ENCODE measurements at places on chromosomes 7 and 10.
A peak's percentile ranks its signal among the peaks of the same experiment; 100 is the strongest.

DNA sequence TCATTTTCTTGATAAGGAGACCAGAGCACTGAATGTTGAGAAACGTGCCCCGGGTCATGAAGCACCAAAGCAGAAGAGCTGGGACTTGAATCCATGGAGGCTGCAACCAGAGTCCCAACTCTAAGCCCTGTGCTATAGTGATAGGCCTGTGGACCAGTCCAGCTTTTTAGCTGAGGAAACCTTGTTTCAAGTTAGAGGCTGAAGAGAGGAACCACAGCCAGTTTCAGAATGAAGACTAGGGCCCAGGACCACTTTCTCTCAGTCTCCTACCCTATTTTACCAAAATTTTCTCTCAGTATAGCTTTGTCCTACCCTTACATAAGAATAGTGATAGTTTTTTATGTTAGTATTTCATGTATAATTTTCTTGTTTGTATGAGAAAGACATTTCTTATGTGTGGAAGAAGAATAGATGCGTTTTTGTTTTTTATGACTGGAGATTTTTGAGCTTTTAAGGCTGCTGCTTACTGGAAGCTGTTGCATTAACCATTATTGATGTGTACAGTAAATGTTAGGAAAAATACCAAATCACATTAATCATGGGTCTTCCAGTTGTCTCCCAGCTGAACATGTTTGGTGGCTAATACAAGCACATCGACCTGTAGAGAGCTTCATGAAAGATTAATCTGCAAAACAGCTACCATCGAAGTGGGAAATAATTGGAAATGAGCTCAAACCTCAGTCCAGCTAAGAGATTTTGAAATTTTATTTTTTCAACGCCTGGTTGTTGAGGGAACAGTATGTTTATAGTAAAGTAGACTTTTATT lies 45.0 kb upstream of the CSTF2T start:
- DNase-seq, result no peak

GRCh38 chr10:78316451-78316931 lies 282.8 kb downstream of the RPS24 start:
- no peak for DNase-seq

DNA sequence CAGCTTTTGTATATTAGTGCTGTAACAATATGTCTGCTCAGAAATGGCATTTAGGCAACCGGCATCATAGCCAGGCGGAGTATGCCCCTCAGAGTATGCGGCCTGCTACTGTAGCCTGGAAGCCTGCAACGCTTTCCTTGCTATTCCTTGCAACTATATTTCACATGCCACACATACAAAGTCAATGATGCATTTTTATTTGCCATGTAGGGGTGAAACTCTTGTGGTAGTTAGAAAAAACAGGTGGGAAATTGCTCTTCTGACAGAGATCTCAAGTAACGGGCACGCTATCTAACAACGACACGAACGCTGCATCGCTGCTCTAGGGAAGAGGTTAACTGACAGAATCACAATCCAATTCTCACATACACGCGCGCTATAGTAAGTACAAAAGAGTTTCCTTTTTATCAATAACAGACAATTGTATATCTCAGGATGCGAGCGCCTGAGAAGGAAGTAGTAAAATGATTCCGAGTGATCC lies 5.9 kb downstream of the EBF3 start:
- DNase-seq, result no peak

- DNase-seq, result peak; percentile 60
Observed at GRCh38 chr7:104185346-104185745, 22.5 kb downstream of the ORC5 start.

- no peak for DNase-seq
Observed at GRCh38 chr7:100372256-100372655, 1.0 kb upstream of the PILRA start.
